Eye (tissue), 1 donor: ENCODE measurements at places on chromosomes 6 and 20.

GRCh38 chr20:31633339-31633914, 4.3 kb upstream of the COX4I2 start:
- DNase-seq, result no peak

DNA sequence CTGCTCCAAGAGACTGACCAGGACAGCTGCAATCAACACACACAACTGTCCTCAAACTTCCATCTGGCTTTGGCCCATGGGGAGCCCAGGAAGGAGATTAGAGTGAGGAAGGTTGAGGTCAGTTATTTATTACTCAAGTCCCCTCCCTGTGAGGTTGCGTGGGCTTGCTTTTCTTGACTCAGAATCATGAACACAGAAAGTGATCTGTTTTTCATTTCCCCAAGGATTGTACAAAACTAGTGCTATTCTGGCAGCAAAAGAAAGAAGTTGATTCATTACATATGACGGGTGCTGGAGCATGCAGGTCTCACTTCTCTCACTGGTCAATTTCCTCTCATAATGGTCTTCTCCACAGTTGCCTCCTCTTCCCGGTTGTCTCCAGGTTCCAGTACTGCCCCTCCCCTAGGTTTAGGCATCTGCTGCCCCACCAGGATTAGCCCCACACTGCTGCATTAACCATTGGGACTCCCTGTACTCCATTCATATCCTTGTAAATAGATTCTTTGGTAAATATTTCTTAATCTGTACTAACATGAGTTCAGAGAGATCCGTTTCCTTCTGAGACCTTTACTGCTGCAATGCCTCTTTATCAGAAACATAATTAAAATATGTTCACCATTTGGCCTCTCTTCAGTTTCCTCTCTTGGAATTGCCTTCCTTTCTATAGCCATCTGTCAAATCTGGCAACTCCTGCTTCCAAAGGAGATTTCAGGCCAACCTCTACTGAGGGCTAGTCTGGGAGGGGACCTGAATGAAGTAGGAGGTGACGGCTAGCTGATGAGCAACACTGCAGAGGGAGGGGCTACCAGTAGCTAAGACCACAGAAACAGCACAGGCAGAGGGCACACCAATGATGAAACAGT, 888.8 kb downstream of the QKI start:
- DNase-seq, result no peak

- DNase-seq, result no peak
These were observed 45.0 kb downstream of the BMP2 start for GRCh38 chr20:6812530-6812929.

DNA sequence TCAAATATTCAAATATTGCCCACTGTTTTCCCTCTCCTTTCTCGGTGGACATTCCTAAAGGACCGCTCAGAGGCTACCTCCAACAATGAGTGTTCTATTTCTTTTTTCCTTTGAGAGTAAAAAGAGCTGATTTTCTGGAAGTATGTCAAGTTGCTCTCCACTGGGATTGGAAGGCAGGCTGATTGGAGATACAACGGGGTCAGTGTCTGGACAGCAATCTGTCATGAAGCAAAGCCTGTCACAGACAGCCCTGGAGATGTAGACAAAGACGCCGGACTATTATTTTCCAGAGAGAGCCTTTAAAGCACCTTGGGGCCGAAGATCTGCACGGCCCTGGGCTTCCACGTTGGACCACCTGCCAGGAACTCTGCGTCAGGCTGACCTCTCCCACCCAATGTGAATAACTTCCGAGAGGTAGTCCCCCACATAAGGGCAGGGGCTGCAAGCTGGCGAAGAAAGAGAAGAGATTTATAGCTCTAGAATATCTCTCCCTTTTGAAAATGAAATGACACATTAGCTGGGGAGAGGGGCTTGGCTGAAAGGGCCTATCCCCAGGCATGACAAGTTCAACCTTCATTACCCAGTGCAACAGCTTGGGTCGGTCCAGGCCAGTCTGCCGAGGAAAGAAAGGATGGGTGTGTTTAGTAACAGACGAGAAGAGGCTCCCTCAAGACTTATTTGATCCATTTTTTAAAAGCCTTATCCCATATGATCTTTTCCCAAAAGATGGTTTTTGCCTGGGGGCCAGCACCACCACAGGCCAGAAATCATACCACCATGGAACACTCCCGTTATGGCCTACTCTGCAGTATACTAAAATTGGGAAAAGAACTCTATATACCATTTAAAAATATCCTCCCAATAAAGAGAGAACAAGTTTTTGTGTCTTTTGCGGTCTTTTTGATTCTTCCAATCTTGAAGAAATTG, 131.1 kb downstream of the OLIG3 start:
- DNase-seq, result no peak

GRCh38 chr6:140269591-140270165, 895.2 kb upstream of the CITED2 start:
- DNase-seq, result no peak

DNA sequence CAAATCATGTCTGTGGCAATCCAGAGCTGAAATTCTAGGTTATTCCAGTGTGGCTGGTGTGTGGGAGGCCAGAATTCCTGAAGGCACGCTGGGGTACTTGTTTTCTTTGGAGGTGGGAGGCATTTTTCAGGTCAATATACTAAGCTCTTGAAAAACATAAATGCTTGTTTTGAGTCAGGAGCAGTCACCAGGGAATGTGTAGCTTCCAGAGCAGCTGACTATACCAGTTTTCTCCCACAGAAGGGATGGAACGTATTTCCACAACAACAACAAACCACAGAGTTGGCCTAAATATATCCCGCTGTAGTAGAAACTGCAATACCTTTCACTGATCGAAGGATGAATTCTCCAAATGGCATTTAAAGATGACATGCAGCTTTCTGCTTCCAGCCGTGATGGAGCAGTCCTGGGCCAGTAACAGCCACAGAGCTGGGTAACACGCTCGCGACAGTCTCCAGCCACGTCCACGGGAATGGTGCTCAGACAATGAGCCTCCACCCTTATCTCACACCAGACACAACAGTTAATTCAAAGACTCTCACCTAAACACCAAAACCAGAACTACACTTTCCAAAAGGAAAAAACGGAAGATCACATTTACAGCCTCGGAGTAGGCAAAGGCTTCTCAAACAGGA, 23.2 kb downstream of the CHRNA4 start:
- no peak for DNase-seq

DNA sequence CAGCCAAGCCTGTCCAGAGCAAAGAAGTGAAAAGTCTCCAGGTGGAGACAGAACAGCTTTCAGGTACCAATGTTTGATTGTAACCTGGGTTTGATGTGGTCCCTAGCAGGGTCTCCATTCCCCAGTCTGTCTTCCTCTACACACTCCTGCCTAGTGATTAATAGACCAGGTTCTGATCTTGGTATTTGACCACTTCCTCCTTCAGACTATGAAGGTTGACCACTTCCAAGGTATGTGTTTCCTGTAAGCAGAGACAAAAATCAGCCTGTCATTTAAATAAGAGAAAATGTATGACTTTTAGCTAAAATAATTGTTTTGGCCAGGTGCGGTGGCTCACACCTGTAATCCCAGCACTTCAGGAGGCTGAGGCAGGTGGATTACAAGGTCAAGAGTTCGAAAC, 41.8 kb upstream of the TOP1 start:
- no peak for DNase-seq

GRCh38 chr6:142138876-142139275, 6.2 kb downstream of the GJE1 start:
- no peak for DNase-seq

DNA sequence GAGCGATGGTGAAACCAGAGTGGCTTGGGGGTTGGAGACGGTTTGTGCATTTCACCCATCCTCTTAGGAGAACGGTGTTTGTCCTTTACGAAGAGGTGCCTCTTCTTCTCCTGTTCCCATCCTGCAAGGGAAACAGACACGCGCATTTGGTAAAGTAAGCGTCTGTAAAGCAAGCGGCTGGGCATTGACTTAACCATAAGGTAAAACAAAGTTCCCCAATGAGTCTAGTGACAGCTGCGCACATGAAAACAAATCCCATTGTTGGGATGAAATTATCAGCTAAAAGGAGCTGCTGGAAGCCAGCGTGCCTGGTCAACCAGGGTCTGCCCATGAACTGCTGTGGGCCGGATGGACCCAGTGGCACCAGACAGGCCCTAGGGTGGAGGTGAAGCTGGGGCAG, 5.8 kb downstream of the BHLHE23 start:
- DNase-seq, result no peak

- no peak for DNase-seq
These were observed 215.1 kb downstream of the ZMYND8 start for GRCh38 chr20:47141350-47141921.

GRCh38 chr6:82955841-82956240, 109.8 kb downstream of the UBE3D start:
- no peak for DNase-seq

GRCh38 chr6:106149472-106150069, 63.4 kb downstream of the PRDM1 start:
- no peak for DNase-seq

DNA sequence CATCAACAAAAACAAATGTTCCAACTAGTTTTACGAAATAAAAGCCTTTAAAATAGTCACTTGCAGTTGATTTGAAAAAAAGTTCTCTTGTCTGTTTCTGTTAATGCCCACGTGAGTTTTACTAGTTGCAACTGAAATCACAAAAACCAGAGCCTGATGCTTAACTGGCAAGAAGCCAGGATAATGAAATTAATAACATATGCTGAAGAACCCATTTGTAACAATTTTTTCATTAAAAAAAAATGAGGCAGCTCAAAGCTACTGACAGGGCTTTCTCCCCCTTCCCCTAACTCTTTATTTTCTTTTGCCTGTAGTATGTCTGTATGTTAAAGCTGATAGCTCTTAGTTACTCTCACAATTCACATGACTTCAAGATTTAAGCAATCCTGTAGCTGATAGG, 132.7 kb upstream of the EYA4 start:
- peak; percentile 59 for DNase-seq

- no peak for DNase-seq
These were observed 9.4 kb upstream of the COMMD7 start for GRCh38 chr20:32752458-32753250.

- no peak for DNase-seq
These were observed 64.1 kb upstream of the SIRPA start for GRCh38 chr20:1831096-1831495.

- peak; percentile 79 for DNase-seq
These were observed 489.3 kb upstream of the FLRT3 start for GRCh38 chr20:14826543-14827313.

DNA sequence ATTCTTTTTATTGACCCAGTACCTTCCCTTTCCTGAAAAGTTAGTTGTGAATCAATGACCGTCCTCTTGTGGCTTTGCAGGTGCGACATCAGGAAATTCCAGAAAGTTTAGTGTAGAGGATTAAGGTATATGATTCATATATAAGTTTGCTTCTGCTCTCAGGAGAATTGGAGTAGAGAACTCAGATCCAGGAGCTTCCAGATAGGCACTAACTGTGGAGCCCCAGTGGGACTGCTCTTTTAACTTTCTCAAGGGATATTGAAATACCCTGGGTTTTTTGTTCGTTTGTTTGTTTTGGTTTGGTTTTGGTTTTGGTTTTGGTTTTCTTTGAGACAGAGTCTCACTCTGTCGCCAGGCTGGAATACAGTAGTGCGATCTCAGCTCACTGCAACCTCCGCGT, 9.5 kb downstream of the TAAR2 start:
- DNase-seq, result no peak

GRCh38 chr6:82914511-82914910, 151.1 kb downstream of the UBE3D start:
- DNase-seq, result no peak

DNA sequence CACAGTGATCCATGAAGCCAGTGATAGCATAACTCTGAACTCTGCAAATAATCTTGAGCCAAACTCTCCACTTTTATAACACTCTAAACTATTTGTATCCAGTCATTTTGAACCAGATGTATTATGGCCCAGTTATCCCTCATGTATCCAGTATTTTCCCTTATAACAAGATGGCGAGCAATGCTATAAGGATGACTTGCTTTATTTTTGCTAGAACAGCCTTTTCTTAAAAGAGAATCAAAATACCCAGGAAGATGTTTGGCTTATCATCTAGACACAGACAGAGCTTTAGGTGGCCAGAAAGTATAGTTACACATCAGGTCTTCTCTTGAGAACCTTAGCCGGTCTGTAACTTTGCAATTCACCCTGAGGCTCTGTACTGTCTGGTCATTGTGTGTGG, 81.0 kb downstream of the DOK5 start:
- no peak for DNase-seq

DNA sequence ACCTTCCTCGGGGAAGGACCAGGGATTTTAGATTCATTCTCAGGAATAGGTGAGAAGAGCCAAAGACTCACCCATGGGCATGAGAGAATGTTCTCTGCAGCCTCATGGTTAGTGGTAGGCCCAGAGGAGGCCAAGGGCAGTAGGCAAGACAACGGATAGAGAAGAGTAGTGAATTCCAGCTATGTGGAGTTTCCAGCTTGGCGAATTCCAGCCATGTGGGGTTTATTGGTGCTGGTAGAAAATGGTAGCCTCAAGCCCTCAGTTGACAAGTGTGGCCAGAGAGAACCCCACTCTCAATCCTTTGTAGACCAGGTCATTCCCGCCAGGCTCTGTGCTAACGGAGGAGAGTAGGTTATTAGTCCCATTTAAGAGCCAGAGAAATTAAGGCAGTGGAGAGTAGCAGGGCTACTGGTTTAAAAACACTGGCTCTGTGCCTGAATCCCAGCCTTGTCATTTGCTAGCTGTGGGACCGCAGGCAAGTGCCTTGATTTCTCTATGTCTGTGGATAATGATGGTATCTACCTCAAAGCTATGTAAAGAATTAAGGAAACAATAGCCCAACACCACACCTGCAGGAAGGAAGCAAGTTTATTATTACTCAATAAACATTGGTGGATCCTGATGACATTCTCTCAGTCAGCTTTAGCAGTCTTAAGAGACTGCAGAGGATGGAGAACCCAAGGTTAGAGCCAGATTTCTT, 2.0 kb upstream of the SLC9A8 start:
- no peak for DNase-seq

DNA sequence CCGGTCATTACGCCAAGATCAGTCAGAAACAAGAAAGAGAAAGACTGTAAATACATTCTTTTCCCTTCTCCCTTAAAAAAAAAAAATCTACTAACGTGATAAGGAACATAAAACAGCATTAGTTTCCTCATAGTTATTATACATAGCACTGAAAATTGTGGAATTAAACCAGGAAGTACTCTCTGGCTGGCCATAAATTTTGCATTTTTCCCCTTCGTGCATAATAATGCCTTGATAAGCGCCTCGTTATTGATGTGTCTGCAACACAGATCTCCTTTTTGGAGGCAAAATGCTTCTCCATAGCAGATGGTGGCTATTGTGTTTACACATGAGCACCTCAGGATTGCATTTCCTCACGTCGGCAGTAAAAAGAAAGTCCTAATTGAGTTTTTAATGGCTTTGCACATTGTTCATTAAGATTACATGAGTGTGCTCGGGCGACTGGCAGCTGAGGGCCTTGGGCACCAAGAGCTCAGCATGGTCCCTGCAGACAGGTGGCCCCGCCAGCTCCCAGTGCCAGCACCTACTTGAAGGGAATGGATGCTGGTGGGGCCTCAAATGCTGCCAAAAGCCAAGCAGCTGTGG, 394.5 kb downstream of the PTPRT start:
- peak; percentile 60 for DNase-seq
